Left renal cortex interstitium (tissue), 4 donors: ENCODE measurements at places on chromosomes 13 and 19.
A peak's percentile ranks its signal among the peaks of the same experiment; 100 is the strongest.

DNA sequence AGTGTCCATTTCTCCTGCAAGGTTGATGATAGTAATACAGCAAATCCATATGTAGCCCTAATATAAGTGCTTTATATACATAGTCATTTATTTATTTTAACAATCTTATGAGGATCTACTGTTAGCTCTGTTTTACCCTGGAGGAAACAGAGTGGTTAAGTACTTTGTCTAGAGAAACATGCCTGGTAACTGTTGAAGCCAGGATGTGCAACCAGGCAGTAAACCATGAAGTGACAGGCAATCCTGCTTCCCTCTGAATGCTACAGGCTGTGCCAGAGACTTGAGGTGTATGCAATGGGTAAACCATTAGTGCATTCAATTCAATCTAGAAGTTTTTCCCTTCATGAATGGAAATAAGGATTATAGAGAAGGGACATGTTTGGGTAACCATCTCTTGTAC, 911.0 kb downstream of the PCDH17 start:
- DNase-seq, result no peak

DNA sequence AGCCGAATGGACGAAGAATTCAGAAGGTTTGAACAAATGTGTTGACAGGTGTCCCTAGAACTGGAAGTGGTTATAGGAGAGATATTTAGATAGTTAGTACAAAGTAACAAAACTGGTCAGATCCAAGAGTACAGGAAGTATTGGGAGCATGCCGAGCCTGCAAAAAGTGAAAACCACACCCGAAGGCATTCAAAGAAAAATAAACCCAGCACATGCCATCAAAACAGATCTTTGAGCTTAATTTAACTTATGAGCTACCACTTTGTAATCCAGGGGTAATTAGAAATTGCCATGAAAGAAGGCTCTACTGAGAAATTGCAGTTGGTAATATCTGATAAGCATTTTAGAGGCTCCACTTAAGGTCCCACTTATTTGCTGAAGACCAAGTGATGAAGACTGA, 214.2 kb downstream of the DNAJC15 start:
- no peak for DNase-seq

- DNase-seq, result no peak
These were observed 2.0 kb downstream of the UHRF1 start for GRCh38 chr19:4911314-4911713.

GRCh38 chr19:4951656-4952055, 17.3 kb upstream of the KDM4B start:
- DNase-seq, result no peak

GRCh38 chr13:113965383-113965874, 8.4 kb downstream of the C13orf46 start:
- DNase-seq, result no peak

DNA sequence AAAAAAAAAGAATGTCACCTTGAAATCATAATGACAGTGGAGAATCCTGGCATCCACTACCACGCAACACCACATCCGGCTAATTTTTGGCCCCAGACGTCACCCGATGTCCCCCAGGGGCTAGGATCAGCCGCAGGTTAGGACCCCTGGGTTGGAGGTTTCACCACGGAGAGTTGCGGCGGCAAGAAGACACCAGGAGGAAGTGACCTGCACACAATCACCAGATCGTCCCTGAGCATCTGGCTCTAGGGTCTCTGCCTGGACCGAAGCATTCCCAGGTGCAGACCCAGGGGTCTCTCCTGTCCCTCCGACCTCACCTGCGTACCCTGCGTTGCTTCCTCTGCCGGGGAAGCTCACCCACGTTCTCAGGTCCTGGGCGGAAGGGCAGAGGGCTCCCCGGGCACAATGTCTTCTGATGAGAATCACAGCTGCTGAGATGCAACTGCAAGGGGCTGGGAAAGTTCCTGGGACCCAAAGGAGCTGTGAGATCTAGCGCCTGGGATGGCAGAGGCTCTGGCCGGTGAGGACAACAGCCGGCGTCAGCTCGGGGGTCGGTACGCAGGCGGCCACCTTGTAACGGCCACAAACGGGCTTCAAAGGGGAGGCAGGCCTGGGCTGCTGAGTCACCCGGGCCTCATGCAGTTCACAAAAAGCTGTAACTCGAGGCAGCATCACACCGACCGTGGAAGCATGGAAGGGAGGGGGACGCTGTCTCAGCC, 111.2 kb downstream of the GADD45B start:
- DNase-seq, result no peak

DNA sequence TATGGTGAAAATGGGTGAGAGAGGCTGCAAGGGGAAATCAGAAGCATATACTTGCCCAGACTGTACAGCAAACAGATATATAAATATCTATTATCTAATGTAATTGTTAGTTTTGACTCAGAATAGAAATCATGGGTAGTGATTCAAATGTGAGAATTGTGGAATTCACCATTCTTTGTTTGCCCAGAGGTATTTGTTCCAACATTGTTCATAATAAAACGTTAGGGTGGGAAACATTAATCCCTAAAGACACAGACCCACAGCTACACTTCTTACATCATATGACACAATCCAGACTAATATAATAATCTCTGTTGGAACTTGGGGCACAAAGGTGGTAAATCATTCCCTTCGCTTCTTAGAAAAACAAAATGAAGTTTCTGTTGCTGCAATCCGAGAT, 646.5 kb upstream of the SLITRK6 start:
- no peak for DNase-seq

DNA sequence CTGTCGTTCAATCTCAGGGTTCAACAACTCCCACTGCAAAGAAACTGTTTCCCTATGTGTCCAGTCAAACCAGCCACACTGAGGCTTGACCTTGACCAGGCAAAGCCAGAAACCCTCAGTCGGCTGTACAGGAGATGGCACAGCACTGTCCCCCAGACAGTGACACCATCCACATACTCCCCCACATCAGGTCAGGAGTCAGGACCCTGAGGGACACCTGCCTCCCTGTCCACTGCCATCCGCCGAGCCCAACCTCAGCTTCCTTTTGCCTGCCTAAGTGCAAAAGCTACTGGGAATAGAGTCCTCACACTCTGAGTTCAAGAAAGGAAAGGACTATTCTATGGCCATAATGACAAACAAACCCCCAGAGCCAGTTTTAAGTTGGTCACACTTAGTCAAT, 66.8 kb downstream of the ATP7B start:
- DNase-seq, result no peak

GRCh38 chr13:32734511-32734910, 148.3 kb downstream of the PDS5B start:
- no peak for DNase-seq

DNA sequence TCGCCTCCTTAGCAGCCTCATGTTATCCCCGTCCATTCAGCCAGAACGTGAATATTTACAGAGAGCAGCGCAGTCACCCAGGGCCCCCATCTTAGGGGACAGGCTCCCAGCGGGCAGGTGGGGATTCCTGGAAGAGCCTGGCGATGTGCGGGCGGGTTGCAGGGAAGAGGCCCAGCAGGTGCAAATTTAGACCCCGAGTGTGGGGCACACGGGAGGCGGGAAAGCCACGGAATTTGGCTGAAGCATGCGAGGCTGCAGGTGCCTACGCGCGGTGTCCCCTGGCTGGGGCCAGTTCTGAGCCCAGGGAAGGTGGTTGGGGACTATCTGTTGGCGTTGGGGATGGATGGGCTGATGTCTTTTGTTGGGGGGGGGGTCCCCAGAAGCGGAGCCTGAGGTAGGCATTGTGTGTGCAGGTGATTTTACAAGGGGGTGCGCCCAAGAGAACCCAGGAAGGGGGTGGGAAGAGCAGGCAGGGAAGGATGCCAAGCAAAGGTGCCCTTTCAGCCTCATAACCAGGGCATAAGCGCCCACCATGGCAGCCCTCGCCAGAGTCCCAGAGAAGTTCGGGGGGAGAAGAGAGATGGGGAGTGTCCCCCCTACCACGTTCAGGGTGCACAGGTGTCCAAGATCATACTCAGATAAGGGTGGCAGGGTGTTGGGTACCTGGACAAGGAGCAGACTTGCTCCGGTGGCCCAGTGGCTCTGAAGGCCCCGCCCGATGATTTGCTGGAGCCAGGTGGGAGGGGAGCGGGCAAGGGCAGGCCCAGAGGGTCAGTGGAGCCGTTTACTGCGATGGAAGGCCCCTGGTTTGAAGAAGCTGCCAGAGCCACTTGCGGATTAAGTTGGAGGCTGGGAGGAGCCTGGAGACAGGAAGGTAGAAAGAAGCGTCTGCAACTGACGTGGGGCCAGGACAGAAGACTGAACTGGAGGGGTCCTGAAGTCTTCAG, 1.2 kb downstream of the TPGS1 start:
- no peak for DNase-seq

DNA sequence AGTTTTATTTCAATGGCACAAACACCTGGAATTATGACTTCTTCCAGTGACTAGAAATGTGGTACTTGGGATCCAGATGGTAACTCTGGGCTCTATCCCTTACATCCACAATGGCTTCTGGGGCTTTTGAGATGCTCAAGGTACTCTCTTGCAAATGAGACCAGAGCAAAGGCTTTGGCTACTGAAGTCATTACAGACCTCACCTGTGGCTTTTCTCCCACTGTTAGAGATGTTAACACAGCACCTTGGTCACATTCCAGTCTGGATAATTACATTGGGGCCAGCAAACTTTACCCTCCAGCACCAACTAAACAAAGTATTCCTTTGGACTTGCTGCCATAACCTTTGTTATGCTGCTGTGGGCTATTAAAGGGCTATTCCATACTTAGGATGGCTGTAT, 6.1 kb downstream of the ENOX1 start:
- DNase-seq, result no peak

DNA sequence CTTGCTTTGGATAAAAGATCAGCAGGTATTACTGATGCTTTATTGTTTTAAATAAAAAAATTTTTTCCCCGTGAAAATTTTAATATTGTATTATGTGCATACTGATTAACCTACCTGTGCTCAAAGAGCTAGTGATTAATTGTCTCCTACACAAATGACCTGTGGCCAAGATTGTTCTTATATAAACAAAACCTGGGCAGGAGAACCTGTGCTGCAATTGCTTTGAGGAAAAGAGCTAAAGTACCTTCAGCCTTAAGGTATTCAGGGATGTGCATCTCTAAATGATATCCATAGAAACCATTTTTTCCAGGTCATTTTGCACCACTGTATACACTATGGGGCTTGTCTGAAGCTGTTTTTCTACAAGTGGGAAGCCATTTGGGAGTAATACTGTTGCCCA, 1.2 kb downstream of the FRY start:
- DNase-seq, result no peak

DNA sequence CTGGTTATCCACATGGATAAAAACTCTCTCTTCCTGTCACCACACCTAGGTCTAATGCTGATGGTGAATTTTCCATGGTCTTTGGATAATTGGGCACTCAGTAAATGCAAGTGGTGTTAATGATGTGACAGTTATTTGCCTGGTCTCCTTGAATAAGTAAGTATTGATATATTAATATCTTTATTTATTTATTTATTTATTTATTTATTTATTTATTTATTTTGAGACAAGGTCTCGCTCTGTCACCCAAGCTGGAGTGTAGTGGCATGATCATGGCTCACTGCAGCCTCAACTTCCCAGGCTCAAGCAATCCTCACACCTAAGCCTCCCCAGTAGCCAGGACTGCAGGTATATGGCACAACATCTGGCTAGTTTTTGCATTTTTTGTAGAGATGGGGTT, 46.3 kb upstream of the ITM2B start:
- DNase-seq, result no peak

GRCh38 chr13:70568571-70568970, 460.3 kb upstream of the KLHL1 start:
- DNase-seq, result peak; percentile 16

GRCh38 chr13:39557285-39557955, 45.6 kb downstream of the LHFPL6 start:
- no peak for DNase-seq

DNA sequence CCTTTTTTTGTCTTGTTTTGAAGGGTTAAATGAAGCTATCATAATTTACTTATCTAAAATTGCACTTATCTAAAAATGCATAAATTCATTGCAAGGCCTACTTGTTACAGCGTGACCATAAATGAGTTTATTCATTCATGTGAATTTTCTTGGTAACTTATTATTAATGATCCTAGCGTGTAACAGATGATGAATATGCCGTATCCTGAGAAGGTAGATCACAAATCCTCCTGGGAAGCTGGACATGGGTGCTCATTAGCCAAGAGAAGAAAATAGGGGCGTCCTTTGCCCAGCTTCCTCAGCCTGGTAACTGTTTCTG, 21.3 kb downstream of the TNFSF11 start:
- DNase-seq, result no peak

GRCh38 chr19:45798995-45799517, 6.4 kb upstream of the DMWD start:
- DNase-seq, result peak; percentile 70

DNA sequence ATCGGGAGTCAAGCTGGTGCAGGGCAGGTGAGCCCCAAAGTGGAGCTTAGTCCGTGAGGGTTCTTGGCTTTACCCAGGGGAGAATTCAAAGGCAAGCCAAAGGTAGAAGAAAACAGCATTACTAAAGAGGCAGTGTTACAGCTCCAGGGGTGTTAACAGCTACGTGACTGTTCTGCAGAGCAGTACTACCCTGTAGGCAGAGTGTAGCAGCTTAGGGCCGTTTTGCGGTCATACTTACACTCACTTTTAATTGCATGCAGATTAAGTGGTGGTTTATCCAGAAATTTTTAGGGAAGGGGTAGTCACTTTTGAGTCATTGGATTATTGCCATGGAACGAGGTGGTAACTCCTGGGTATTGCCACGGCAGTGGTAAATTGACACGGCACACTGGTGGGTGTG, 482.2 kb downstream of the SLITRK5 start:
- no peak for DNase-seq

DNA sequence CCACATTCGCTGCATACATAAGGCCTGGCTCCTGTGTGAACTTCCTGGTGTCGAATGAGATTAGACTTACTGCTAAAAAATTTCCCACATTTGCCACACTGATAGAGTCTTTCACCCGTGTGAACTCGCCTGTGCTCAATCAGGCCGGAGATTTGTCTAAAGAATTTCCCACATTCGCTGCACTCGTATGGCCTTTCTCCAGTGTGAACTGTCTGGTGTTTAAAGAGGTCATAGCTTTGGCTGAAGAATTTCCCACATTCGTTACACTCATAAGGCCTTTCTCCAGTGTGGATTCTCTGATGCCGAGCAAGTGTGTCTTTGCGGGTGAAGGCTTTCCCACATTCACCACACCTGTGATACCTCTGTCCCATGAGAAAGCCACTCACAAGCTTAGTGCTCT, 6.5 kb downstream of the ZNF671 start:
- no peak for DNase-seq

GRCh38 chr19:33193865-33194362, at the start of gene LRP3:
LRP3 (plus strand) TSS chr19:33194330; CDS start chr19:33194786, 456 bp downstream.
- no peak for DNase-seq

GRCh38 chr13:113918981-113919701, 54.7 kb downstream of the C13orf46 start:
- DNase-seq, result no peak

- no peak for DNase-seq
These were observed 229.4 kb downstream of the NDFIP2 start for GRCh38 chr13:79710376-79710775.

- DNase-seq, result no peak
These were observed 242.6 kb downstream of the NDFIP2 start for GRCh38 chr13:79723519-79724024.

GRCh38 chr19:34731019-34731829, 2.8 kb upstream of the ZNF181 start:
- no peak for DNase-seq

DNA sequence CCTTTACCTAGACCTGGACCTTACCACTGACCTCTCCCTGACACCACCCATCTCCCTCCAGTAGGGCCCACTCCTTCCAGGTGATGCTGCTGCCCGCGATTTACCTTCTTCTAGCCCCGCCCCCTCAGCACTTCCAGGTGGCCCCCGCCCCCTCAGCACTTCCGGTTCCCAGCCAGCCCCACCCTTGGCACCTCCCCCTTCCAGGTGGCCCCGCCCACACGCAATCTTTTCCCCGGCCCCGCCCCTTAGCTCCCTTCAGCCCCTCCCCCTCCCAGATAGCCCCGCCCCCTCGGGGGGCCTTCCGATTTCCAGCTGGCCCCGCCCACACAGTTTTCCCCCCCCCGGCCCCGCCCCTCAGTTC, 586 bp downstream of the LIG1 start:
- DNase-seq, result no peak
